ENCODE measurements at places on chromosomes 16 and 17.

- DNase-seq = no peak
Measured at GRCh38 chr17:58318065-58318481, 10.5 kb downstream of the TSPOAP1 start.

DNA sequence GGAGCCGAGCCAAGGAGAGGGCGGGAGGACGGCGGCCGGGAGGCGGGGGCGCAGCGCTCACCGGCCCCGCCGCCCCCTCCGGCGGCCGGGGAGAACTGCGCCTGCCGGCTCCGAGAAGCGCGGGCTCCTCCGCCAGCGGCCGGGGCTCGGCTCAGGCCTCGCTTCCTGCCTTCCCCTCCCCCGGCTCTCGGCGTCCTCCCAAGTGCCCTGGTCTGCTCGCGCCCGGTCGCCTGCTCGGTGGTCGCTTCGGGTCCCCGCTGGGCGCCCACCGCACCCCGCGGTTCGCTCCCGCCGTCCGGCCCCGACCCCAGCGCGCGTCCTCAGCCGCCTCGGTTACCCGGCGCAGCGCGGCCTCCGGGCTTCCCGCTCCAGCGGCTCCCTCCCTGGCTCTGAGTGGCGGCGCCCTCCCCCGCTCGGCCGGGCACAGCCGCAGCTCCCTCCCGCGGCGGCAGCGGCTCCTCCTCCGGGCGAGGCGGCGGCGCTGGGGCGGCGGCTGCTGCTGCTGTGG lies 313 bp downstream of the UBTF start:
- no peak for DNase-seq

GRCh38 chr16:72878301-72879269 lies 169.3 kb downstream of the ZFHX3 start:
- no peak for DNase-seq

- DNase-seq = no peak
Measured at GRCh38 chr17:21077281-21077680, 34.5 kb upstream of the USP22 start.

- no peak for DNase-seq
Measured at GRCh38 chr17:75003070-75003956, 9.2 kb upstream of the MRPL58 start.

DNA sequence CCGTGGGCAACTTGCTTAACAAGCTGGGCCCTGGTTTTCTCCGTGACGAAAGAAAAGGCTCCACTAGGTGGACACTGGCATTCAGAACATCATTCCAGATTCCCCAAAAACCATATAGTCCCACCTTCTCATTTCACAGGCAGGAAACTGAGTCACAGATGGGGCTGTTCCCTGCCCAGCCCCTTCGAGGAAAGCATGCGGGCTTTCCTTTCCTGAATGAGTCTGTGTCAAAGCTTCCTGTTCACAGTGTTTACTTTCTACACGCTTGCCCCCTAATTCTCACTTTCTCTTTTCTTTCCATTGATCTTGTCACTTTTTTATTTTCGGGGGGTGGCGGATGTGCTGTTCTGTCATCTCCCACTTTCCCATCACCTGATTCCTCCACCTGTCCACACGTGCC lies 10.3 kb upstream of the LGALS9 start:
- no peak for DNase-seq

DNA sequence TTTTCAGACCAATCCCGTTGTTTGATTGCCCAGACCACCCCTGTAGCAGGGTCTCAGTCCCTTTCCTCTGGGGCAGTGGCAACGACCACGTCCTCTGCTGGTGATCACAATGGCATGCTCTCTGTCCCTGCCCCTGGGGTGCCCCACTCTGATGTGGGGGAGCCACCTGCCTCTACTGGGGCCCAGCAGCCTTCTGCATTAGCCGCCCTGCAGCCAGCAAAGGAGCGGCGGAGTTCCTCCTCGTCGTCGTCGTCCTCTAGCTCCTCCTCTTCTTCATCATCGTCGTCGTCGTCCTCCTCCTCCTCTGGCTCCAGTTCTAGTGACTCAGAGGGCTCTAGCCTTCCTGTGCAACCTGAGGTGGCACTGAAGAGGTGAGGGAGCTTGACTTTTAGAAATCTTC lies 9.2 kb downstream of the ELOB start:
- no peak for DNase-seq

GRCh38 chr16:2842340-2843000 lies 12.4 kb downstream of the ZG16B start:
- no peak for DNase-seq

GRCh38 chr16:2297506-2297860 lies 29.6 kb upstream of the RNPS1 start:
- DNase-seq = no peak

DNA sequence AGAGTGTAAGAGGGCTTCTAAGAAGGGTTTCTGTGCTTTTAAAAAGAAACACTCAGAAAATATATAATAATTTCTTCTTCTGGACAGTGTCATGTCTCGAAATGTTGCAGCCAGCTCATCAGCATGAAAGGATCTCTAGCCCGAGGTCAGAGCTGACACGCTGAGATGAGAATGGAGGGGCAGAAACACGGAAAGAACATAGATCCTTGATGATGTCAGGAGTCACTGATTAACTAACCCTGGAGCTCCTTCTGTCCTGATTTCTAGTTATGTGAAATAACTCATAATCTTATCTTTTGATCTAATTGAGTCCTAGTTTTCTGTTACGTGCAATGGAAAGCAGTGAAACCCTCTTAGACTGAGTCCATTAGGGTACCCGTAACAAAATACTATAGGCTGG lies 10.3 kb upstream of the TOX3 start:
- DNase-seq = no peak

- no peak for DNase-seq
Measured at GRCh38 chr17:8803531-8804420, 4.6 kb upstream of the MFSD6L start.

GRCh38 chr17:73071066-73071999 lies 21.2 kb downstream of the SLC39A11 start:
- peak; percentile 51 for DNase-seq

DNA sequence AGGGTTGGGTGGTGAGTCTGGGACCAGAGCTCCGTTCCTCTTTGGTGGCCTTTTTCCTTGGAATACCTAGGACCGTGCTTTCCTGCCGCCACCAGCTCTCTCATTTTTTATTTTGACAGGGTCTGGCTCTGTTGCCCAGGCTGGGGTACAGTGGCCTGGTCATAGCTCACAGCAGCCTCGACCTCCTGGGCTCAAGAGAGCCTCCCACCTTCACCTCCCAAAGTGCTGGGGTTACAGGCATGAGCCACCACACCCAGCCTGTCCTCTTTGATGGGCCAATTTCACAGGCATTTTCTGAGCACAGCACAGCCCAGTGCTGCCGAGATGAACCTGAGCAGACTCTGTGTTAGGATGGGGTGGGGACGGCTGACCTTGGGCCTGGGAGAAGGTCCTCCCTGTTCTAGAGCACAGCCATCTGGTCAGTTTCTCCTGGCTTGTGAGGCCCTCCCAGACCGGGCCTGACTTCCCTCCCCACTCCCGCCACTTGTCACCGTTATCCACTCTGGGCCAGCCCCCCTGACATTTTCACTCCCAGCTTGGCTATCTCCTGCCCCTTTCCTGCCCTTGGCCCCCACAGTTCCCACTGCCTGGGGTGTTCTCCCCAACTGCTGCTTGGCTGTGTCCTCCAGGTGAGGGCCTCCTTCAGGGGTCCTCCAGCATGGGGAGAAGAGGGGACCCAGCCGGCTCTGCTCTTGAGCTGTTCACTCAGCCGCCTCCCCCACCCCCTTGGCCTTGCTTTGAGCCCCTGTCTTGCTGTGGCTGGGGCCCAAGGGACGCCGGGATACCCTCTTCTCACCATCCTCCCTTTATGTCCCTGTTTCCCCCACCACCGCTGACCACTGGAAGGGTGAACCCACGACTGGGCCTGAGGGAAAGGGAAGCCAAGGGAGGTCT lies 5.0 kb downstream of the ADCY7 start:
- no peak for DNase-seq

DNA sequence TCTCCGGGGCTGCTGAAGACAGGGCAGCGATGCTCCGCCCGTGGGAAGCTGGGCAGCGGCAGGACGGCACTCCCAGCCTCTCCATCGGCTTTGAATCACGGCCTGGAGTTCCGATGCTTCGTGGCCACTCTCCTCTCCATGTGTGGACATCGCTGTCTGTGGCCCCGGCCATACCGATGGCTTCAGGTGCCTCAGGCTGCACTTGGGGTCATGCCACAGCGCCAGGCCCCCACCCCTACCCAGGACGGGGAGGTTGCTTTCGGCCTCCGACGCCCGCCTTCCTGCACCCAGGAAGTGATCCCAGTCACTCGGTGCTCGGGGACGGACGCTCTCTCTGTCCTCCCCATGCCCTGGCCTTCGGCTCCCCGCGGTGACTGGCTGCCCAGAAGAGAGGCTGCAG lies 180.7 kb downstream of the BANP start:
- peak; percentile 3 for DNase-seq

DNA sequence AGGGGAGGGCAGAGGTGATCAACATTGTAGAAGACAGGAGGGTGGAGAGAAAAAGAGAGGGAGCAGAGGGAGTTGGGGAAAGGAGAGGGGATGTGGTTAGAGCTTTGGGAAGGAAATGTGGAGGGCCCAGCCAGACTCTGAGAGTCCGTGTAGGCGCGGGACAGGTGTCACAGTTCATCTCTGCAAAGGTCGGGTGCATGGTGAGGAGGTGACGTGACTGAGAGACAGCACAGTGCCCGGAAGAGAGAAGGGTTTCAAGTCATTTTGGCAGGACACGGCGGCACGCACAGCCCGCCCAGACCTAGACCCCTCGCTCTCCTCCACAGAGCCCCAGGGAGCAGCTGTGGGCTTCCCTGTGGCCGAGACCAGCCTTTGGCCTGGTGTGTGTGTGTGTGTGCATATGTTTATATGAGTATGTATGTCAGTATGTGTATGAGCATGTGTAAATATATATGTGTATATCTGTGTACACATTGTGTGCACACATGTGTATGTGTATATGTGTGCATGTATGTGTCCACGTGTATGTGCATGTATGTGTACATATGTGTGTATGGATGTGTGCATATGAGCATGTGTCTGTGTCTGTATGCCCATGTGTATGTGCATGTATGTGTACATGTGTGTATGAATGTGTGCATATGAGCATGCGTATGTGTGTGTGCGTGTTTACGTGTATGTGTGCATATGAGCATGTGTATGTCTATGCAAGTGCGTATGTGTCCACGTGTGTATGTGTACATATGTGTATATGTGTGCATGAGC lies 104.6 kb downstream of the SEC14L1 start:
- no peak for DNase-seq

- DNase-seq = no peak
Measured at GRCh38 chr17:9566067-9566466, 9.6 kb downstream of the STX8 start.

- DNase-seq = no peak
Measured at GRCh38 chr16:49699841-49700175, 156.1 kb downstream of the ZNF423 start.

- DNase-seq = peak; percentile 85
Measured at GRCh38 chr17:82876602-82877379, 37.0 kb upstream of the ZNF750 start.

DNA sequence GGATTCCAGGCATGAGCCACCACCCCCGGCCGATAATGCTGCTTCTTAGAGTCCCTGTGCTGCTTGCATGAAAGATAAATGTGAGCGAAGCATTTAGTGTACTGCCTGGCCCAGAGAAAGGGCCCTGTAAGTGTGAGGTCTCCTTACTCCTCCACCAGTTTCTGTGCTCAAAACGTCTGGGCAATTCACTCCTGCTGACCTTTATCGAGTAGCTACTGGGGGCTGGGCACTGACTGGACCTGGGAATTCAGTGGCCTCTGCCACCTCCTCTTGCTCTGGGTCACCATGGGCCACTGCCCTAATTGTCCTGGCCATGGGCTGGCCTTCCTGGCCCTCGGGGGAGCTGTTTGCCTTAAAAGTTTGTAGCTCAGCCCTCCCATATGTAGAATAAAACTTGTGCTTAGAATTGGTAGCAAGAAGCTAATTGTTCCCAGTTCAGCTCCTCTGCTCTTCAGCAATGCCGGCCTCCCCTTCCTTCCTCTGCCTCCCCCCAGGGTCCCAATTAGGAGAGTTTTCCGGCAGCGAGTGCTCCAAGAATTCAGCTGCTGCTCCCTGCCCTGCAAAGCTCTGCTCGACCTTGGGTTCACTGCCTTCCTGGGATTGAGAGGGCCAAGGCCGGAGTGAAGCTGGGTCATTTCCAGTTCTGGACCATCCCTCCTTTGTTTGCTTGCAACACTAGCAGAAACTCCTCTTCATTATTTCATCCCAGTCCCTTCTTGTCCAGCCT lies 98.9 kb upstream of the CDC42EP4 start:
- no peak for DNase-seq

GRCh38 chr17:65656390-65657250 lies 95.2 kb upstream of the AXIN2 start:
- no peak for DNase-seq

- DNase-seq = no peak
Measured at GRCh38 chr17:7026471-7027115, 3.7 kb downstream of the BCL6B start.

DNA sequence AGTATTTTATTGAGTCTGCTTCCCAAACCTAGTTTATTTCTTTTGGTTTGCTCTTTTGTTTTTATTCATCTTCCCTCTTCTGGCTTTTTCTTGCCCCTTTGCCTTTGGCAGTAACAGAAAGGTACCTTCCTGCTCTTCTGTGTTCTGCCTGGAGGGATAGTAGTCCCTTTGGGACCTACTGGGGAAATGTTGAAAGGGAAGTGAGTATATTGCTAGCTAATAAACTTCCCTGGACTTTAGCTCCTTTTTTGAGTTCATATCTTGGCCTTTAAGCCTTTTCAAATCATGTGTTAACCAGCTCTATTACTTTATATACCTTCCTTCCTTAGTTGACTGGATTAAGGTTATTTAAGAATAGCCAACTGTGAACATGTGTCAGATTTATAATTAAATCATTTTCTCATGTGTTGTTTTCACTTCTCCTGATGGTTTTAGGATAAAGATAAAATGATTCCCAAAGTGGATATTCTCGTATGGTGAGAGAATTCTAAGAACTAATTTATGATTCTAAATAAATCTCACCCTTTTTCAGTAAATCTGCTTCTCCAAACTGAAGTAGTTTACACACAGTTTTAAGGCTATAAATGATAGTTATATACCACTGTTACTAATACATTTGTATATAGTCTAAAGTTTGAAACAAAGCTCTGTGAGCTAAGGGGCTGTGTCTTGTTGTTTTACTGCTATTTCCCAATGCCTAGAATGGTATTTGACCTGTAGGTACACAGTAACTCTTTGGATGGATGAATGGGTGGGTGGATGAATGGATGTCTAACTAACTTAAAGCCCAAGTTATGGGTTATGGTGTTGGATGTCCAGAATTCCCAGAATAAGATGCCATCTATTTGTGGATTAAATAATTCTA lies 45.7 kb downstream of the OMG start:
- no peak for DNase-seq

DNA sequence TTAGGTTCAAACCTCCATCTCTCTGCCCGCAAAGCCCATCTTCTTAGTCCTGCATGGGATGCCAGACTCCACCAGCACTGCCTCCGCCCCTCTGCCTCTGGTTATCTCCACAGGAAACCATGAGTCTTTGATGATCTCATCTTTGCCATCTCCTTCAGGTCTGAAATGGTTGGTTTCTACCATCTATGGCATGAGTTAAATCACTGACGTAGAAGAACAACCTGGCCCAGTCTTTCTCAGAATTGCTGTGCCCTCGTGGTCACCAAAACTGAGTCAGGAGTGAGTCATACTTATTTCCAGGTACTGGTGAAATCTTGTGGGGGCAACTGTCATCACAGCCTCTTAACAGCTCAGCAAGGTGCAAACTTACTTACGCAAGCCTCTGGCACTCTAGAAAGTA lies 468.7 kb upstream of the C16orf82 start:
- no peak for DNase-seq
